ENCODE measurements at places on chromosomes 3 and 15.

- DNase-seq, result no peak
These were observed 435.6 kb downstream of the MECOM start for GRCh38 chr3:169227911-169228310.

- no peak for DNase-seq
These were observed 75.6 kb upstream of the CACNA2D3 start for GRCh38 chr3:54046641-54047214.

GRCh38 chr3:188358787-188359493 lies 205.0 kb downstream of the LPP start:
- DNase-seq, result no peak

- no peak for DNase-seq
These were observed 3.1 kb upstream of the SQOR start for GRCh38 chr15:45631776-45632175.

GRCh38 chr15:50265620-50266019 lies at the start of gene HDC:
Gene HDC (minus strand): TSS chr15:50265726. CDS start chr15:50265623, 103 bp downstream.
- no peak for DNase-seq

- no peak for DNase-seq
These were observed 20.5 kb downstream of the CD47 start for GRCh38 chr3:108070356-108070755.

DNA sequence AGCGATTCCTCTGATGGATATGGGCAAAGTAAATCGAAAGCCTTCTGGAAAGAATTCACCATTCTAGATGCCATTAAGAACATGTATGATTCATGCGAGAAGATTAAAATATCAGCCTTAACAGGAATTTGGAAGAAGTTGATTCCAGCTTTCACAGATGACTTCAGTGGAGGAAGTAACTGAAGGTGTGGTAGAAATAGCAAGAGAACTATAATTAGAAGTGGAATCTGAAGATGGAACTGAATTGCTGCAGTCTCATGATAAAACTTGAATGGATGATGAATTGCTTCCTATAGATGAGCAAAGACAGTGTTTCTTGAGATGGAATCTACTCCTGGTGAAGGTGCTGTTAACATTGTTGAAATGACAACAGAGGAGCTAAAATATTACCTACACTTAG lies 30.1 kb upstream of the TBC1D23 start:
- no peak for DNase-seq

DNA sequence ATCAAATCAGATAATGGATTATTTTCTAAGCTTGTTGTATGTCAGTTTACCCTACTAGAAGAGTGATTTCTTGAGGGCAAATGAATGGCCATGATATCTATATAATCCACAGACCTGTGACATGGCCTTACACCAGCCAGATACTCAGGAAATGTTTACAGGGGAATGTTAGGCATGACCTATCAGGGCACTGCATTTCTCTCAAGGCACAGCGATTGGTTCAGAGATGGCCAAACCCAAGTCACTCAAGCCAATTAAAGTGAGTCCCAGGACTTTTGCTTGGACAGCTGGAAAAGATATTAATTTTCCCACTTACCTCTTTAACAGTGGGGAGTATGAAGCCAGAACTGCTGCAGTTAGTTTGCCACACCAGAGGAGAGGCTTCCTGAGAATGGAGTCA lies 28.7 kb upstream of the GATA2 start:
- DNase-seq, result no peak

- DNase-seq, result no peak
These were observed 31.3 kb upstream of the CCDC54 start for GRCh38 chr3:107345822-107346405.

- DNase-seq, result no peak
These were observed 58.7 kb downstream of the EFCAB12 start for GRCh38 chr3:129369711-129370110.

GRCh38 chr3:28682121-28682520 lies 333.5 kb upstream of the AZI2 start:
- DNase-seq, result no peak

DNA sequence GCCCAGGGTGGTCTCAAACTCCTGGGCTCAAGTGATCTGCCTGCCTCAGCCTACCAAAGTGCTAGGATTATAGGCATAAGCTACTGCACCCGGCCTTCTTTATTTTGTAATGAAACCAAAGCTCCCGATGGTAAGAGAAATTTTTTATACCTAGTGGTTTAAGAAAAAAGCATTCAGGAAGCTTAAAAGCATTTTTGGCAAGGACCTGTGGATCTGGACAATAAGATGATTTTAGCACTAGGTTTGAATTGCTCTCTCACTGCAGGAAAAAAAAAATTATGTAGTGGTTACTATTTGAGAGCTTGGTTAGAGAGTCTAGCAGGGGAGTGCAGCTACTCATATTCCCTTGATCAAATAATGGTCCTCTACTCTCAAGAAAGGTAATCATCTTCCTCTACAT lies 64.9 kb upstream of the PIK3R4 start:
- no peak for DNase-seq

- DNase-seq, result no peak
These were observed 33.3 kb downstream of the TM4SF18 start for GRCh38 chr3:149299938-149300801.

- no peak for DNase-seq
These were observed 80.1 kb downstream of the SETD2 start for GRCh38 chr3:47083786-47084185.

GRCh38 chr3:71870966-71871512 lies 86.1 kb upstream of the PROK2 start:
- no peak for DNase-seq

All from activated T-helper 9 cell treated with anti-CD3 and anti-CD28 coated beads, Interleukin-2, amount 50 U/mL, for 16 hours (primary cell).